ENCODE measurements at places on chromosomes 13 and 19. TPM values are rescaled to one million over a fixed set of nuclear protein-coding genes. Genes with fewer than 3 reads are reported as not detected.

Gene ERICH6B
- total RNA-seq = not detected

Gene IL17D
- total RNA-seq = 19.1 TPM

Gene FOXA3
- total RNA-seq = not detected

Gene ZNF136
- 24.7 TPM for total RNA-seq
